ENCODE measurements at places on chromosomes 5 and 9.

- H3K36me3 ChIP-seq: no peaks in the 10 kb centered on the region
- no peak overlapping the region for H3K27ac ChIP-seq
- no peak overlapping the region for H3K4me3 ChIP-seq
- no peaks in the 10 kb centered on the region for H3K27me3 ChIP-seq
- no peaks in the 10 kb centered on the region for H3K4me1 ChIP-seq
These were observed 405.6 kb downstream of the DMRT2 start for GRCh38 chr9:1455766-1456165.

GRCh38 chr5:59034498-59035186, 451.8 kb downstream of the RAB3C start:
- no peaks in the 10 kb centered on the region for H3K36me3 ChIP-seq
- peak; percentile 8 for DNase-seq
- no peaks in the 10 kb centered on the region for H3K4me1 ChIP-seq
- peaks cover under 1% of the 10 kb centered on the region for H3K27me3 ChIP-seq
- H3K27ac ChIP-seq: no peak overlapping the region

- DNase-seq: no peak
- no peaks in the 10 kb centered on the region for H3K27me3 ChIP-seq
- no peaks in the 10 kb centered on the region for H3K36me3 ChIP-seq
- H3K4me3 ChIP-seq: no peak overlapping the region
These were observed 147.7 kb downstream of the SIL1 start for GRCh38 chr5:139050432-139050831.

- no peak overlapping the region for H3K27ac ChIP-seq
- no peaks in the 10 kb centered on the region for H3K36me3 ChIP-seq
- H3K4me3 ChIP-seq: peak overlapping the region; percentile 14
These were observed 126.7 kb downstream of the RASGRF2 start for GRCh38 chr5:81086881-81087281.

DNA sequence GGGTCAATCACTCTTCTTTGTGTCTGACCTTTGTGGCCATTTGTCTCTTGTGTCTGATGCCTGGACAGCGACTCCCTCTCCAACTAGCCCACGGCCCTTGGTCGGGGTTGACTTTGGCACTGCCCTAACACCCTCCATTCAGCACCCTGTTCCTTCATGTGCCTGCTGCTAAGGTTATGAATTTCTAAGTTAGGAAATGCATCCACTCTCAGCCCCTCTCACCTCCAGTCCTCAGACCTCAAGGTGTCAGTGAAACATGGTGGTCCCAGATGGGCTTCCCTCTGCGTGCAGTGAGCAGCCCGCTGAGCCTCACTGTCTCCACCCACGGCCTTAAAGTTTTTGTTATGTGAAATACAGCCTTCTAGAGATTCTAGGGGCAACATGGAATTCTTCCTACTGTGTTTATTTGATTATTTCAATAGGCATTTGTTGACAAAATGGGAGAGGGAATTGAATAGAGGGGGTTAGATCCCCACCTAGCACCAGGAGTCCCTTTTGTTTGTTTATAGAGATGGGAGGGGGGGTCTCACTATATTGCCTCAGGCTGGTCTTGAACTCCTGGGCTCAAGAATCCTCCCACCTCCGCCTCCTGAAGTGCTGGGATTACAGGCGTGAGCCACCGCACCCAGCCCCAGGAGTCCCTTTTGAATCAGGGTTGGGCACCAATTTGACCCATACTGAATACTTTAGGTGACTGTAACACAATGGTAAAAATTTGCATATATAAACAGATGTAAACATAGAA, 1.6 kb upstream of the GLIPR2 start:
- peaks cover 23% of the 10 kb centered on the region for H3K4me1 ChIP-seq
- H3K27ac ChIP-seq: no peak overlapping the region
- DNase-seq: no peak
- no peak overlapping the region for H3K4me3 ChIP-seq
- no peaks in the 10 kb centered on the region for H3K36me3 ChIP-seq
- no peaks in the 10 kb centered on the region for H3K27me3 ChIP-seq

- H3K27ac ChIP-seq: no peak overlapping the region
- no peak overlapping the region for H3K4me3 ChIP-seq
- H3K4me1 ChIP-seq: peaks cover 24% of the 10 kb centered on the region
- DNase-seq: peak; percentile 24
- H3K27me3 ChIP-seq: no peaks in the 10 kb centered on the region
These were observed 147.2 kb downstream of the C9orf50 start for GRCh38 chr9:129473523-129474244.

GRCh38 chr9:78273761-78274160, 23.2 kb upstream of the PSAT1 start:
- H3K36me3 ChIP-seq: peaks cover 21% of the 10 kb centered on the region
- H3K27me3 ChIP-seq: no peaks in the 10 kb centered on the region
- H3K4me3 ChIP-seq: no peak overlapping the region
- no peak overlapping the region for H3K27ac ChIP-seq

DNA sequence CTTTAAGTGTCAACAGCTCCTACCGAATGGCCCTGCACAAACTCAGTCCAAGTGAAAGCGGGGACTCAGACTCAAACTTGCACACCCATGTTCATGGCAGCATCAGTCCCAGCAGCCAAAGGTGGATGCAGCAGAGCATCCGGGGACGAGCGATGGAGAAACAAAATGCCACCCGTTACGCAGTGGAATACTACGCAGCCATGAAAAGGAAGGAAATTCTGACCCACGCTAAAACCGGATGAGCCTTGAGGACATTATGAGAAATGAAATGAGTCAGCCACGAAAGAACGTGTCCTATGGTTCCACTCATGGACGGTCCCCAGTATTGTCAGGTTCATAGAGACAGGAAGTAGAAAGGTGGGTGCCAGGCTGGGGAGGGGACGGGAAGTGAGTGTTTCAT, 48.6 kb upstream of the NOTCH1 start:
- peaks cover 27% of the 10 kb centered on the region for H3K27me3 ChIP-seq
- H3K27ac ChIP-seq: no peak overlapping the region
- no peak overlapping the region for H3K4me3 ChIP-seq
- DNase-seq: no peak

- H3K4me3 ChIP-seq: no peak overlapping the region
- DNase-seq: no peak
- H3K36me3 ChIP-seq: no peaks in the 10 kb centered on the region
- H3K27me3 ChIP-seq: no peaks in the 10 kb centered on the region
- no peak overlapping the region for H3K27ac ChIP-seq
These were observed 56.1 kb downstream of the WWC1 start for GRCh38 chr5:168347368-168348083.

DNA sequence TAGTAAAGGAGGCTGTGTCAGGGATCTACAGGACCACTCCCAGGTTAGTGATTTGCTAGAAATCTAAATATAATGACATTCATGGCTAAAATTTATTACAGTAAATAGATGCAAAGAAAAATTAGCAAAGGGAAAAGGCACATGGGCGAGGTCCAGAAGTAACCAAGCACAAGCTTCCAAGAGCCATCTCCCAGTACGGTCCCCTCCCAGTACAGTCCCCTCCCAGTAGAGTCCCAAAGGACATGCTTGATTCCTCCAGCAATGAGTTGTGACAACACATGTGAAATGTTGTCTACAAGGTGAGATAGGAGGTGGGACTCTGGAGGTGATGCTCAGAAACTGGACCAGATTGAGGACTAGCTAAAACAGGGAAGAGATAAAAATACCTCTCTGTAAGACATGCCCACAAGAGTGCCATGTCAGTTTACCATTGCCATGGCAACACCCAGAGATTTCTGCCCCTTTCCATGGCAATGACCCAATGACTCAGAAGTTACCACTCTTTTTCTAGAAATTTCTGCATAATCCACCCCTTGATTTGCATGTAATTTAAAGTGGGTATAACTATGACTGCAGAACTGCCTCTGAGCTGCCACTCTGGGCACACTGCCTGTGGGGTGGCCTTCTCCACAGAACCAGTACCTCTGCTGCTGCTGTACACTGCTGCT, 27.9 kb upstream of the CEMIP2 start:
- H3K4me3 ChIP-seq: no peak overlapping the region
- H3K27me3 ChIP-seq: no peaks in the 10 kb centered on the region
- no peak for DNase-seq
- H3K4me1 ChIP-seq: no peaks in the 10 kb centered on the region
- H3K27ac ChIP-seq: no peak overlapping the region

DNA sequence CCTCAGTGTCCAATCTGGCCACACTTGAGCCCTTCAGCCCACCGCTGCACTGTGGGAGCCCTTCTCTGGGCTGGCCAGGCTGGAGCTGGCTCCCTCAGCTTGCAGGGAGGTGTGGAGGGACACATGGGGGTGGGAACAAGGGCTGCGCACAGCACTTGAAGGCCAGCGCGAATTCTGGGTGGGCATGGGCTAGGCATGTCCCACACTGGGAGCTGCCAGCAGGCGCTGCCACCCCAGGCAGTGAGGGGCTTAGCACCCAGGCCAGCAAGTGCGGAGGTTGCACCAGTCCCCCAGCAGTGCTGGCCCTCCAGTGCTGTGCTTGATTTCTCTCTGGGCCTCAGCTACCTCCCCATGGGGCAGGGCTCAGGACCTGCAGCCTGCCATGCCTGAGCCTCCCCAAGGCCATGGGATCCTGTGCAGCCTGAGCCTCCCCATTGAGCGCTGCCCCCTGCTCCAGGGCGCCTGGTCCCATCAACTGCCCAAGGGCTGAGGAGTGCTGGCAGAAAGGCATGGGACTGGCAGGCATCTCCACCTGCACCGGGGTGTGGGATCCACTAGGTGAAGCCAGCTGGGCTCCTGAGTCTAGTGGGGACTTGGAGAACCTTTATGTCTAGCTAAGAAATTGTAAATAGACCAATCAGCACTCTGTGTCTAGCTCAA, 148.2 kb downstream of the EMB start:
- H3K27me3 ChIP-seq: no peaks in the 10 kb centered on the region
- H3K27ac ChIP-seq: no peak overlapping the region
- no peak overlapping the region for H3K4me3 ChIP-seq
- no peaks in the 10 kb centered on the region for H3K36me3 ChIP-seq
- no peaks in the 10 kb centered on the region for H3K4me1 ChIP-seq
- no peak for DNase-seq

GRCh38 chr5:74761241-74761640, 5.7 kb downstream of the GFM2 start:
- H3K27me3 ChIP-seq: no peaks in the 10 kb centered on the region
- no peak overlapping the region for H3K4me3 ChIP-seq
- DNase-seq: no peak
- peaks cover 83% of the 10 kb centered on the region for H3K36me3 ChIP-seq
- H3K27ac ChIP-seq: no peak overlapping the region

DNA sequence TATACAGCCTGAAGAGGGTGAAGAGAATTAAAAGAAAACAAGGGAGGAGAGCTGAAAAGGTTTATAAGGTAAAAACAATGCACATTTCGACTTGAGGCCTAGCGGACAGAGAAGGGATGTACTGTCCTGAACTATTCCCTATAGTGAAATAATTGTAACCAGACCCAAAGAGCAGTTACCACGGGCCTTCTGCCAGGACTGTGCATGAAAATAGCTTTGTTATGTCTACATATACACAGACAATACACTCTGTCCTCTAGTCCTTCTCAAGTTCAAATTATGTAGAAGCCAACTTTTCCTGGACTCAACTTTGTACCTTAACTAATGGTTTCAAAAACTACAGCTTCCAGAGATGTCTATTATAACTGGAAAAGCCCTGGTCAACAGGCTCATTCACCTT, 223.7 kb downstream of the PCSK5 start:
- no peaks in the 10 kb centered on the region for H3K36me3 ChIP-seq
- DNase-seq: no peak
- H3K27me3 ChIP-seq: no peaks in the 10 kb centered on the region

GRCh38 chr9:35872505-35872904, 2.3 kb upstream of the OR13J1 start:
- H3K27ac ChIP-seq: no peak overlapping the region
- H3K4me3 ChIP-seq: no peak overlapping the region
- H3K4me1 ChIP-seq: no peaks in the 10 kb centered on the region
- DNase-seq: no peak

- peaks cover 9% of the 10 kb centered on the region for H3K4me1 ChIP-seq
- DNase-seq: peak; percentile 40
- no peak overlapping the region for H3K4me3 ChIP-seq
- no peaks in the 10 kb centered on the region for H3K27me3 ChIP-seq
- H3K27ac ChIP-seq: peak overlapping the region; percentile 34
These were observed 10.5 kb downstream of the PJA2 start for GRCh38 chr5:109399092-109399759.

- no peaks in the 10 kb centered on the region for H3K4me1 ChIP-seq
- no peaks in the 10 kb centered on the region for H3K27me3 ChIP-seq
- no peak overlapping the region for H3K4me3 ChIP-seq
- H3K27ac ChIP-seq: no peak overlapping the region
These were observed 8.3 kb downstream of the CDK5RAP2 start for GRCh38 chr9:120571443-120572257.

GRCh38 chr9:82170866-82171265, 182.3 kb downstream of the SPATA31D1 start:
- DNase-seq: no peak
- H3K4me1 ChIP-seq: no peaks in the 10 kb centered on the region
- H3K4me3 ChIP-seq: no peak overlapping the region
- H3K27ac ChIP-seq: no peak overlapping the region
- no peaks in the 10 kb centered on the region for H3K27me3 ChIP-seq

- no peak overlapping the region for H3K4me3 ChIP-seq
- DNase-seq: no peak
- no peaks in the 10 kb centered on the region for H3K36me3 ChIP-seq
- H3K27ac ChIP-seq: no peak overlapping the region
These were observed 255.5 kb downstream of the MAN2A1 start for GRCh38 chr5:109945097-109945678.

DNA sequence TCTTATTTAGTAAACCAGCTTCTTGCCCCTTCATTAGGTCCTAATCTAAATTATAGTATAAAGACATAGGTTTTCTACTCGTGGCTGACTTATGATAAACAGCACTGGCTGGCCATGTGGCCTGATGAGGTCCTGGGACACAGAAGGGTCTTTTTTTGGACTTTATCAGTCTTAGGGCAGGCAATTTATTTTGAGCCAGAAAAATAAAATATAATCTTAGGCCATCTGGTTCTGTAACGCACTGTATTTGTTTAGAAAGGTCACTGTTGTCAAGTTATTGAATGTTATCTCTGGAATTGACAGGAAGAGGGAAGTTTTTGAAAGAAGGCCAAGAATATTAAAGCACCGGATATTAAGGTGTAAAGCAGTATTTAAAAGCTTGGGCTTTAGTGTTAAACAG, 53.9 kb downstream of the RFX3 start:
- no peak overlapping the region for H3K27ac ChIP-seq
- H3K36me3 ChIP-seq: no peaks in the 10 kb centered on the region
- no peak overlapping the region for H3K4me3 ChIP-seq
- DNase-seq: peak; percentile 5
- H3K27me3 ChIP-seq: no peaks in the 10 kb centered on the region
- H3K4me1 ChIP-seq: peaks cover 2% of the 10 kb centered on the region

DNA sequence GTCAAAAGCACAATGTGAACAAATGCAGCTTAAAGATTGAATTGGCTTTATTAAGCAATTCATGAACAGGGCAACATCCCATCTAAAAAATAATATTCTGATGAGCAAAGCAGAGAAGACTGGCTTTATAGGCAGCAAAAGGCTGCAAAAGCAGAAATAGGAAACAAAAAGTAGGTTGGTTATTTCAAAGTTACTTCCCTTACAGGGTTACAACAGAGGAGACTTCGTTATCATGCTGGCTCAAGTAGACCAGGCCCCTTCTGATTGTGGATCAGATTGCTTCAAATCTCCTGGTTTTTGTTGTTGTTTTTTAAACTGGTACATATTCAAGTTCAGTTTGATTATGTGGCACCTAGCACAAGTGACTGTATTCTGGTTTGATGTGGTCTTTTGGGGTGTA, 73.1 kb downstream of the MAN2A1 start:
- DNase-seq: no peak
- H3K4me3 ChIP-seq: no peak overlapping the region
- H3K4me1 ChIP-seq: 0 out of 3 replicates have a peak, but pooled peaks cover 5% of the 10 kb centered on the region
- H3K27ac ChIP-seq: no peak overlapping the region
- H3K36me3 ChIP-seq: peaks cover 11% of the 10 kb centered on the region

GRCh38 chr9:11701706-11702105, 991.5 kb upstream of the TYRP1 start:
- no peak overlapping the region for H3K4me3 ChIP-seq
- no peaks in the 10 kb centered on the region for H3K4me1 ChIP-seq
- no peaks in the 10 kb centered on the region for H3K36me3 ChIP-seq
- no peaks in the 10 kb centered on the region for H3K27me3 ChIP-seq
- DNase-seq: no peak
- H3K27ac ChIP-seq: no peak overlapping the region
